ENCODE measurements at places on chromosomes 5 and 9.
A peak's percentile ranks its signal among the peaks of the same experiment; 100 is the strongest.

- peak; percentile 92 for DNase-seq
Measured at GRCh38 chr5:140113699-140114263, at the start of gene PURA. Gene PURA (plus strand): TSS chr5:140114109. CDS start chr5:140114182, 73 bp downstream.

DNA sequence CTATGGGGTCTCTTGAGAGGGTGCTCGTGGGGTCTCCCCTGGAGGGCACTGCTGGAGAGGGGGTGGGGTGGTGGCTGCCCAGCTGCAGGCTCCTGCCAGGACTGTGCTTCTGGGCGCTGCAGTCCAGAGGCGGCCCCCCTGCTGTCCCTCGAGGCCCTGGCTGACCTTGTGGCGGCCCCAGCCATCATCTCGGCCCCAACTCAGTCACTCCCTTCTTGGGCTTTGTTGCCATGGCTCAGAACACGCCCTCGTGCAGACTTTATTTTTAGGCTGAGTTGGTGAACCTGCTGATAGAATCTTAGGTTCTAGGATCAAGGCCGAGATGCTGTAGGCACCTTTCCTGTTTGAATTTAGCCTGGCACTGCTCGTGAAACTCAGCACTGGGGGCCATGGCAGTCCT lies 22.8 kb downstream of the FBXW5 start:
- no peak for DNase-seq

- no peak for DNase-seq
Measured at GRCh38 chr5:90871391-90871991, 312.9 kb downstream of the ADGRV1 start.

GRCh38 chr5:136155761-136156160 lies 23.1 kb downstream of the SMAD5 start:
- DNase-seq: no peak

GRCh38 chr9:21119093-21119770 lies 22.4 kb downstream of the IFNW1 start:
- no peak for DNase-seq

- no peak for DNase-seq
Measured at GRCh38 chr9:134627417-134628353, 13.9 kb upstream of the COL5A1 start.

- no peak for DNase-seq
Measured at GRCh38 chr5:154860123-154860522, 1.7 kb downstream of the CNOT8 start.

- no peak for DNase-seq
Measured at GRCh38 chr9:134936346-134937163, 18.8 kb upstream of the FCN1 start.

GRCh38 chr5:16453609-16454008 lies 12.0 kb downstream of the ZNF622 start:
- DNase-seq: no peak

DNA sequence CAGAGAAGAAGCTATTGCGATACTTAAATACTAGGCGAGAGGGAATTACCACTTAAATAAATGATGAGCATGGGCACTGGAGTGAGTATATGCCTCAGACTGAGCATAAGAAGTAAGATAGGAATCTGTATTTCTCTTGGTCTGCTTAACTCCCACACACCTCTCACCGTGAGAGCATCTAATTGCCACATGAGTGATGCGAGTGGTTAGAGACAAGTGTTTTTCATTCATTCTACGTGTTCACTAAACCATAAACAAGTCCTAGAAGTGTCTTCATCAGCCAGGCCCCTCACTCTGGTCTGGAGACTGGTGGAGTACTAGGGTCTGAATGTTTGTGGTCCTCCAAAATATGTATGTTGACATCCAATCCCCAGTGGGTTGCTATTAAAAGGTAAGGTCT lies 150.2 kb upstream of the SLC12A2 start:
- DNase-seq: no peak

- no peak for DNase-seq
Measured at GRCh38 chr5:149654883-149655505, 73.7 kb downstream of the ARHGEF37 start.

- no peak for DNase-seq
Measured at GRCh38 chr5:165573445-165573844, 2068.0 kb downstream of the MAT2B start.

GRCh38 chr5:33588654-33589372 lies 148.0 kb downstream of the TARS1 start:
- DNase-seq: peak; percentile 56

GRCh38 chr5:456351-457194 lies 13.6 kb downstream of the EXOC3 start:
- DNase-seq: no peak

GRCh38 chr9:109816490-109816889 lies 36.5 kb downstream of the PALM2AKAP2 start:
- DNase-seq: no peak

- no peak for DNase-seq
Measured at GRCh38 chr5:150361301-150361700, 3.8 kb downstream of the TCOF1 start.

DNA sequence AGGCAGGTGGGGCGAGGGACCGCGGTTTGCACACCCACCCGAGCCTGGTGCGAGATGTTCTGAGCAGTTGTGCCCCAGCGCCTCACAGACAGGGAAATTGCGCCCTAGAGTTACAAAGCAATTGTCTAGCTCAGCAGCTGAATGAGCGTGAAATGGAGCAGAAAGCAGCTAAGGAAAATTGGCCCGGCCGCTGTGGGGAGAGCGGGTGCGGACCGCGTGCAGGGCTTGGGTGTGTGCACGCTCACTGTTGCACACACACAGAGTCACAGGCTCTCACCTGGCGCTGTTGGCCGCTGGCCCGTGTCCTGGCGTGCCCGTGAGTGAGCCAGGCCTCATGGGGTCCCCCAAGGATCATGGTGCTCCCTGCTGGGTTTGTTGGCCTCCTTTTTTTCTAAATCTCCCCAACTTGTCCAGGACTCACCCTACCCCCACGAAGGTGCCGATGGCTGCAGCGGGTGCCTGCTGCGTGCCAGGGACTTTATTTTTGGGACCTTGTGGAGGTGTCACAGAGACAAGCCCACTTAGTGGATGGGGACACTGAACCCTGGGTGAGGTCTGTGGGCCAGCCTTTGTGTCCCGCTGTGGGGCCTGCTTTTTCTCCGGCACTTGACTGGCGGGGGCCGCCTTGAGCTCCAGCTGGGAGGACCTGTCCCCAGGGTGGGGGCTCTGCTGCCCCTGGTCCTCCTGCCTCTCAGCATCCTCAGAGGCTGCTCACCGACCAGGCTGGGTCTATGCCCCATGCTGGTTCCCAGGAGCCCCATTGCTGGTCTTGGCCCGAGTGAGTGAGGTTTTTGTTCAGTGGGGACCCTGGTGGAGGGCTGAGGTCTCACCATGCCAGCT lies 5.2 kb downstream of the RXRA start:
- DNase-seq: no peak

DNA sequence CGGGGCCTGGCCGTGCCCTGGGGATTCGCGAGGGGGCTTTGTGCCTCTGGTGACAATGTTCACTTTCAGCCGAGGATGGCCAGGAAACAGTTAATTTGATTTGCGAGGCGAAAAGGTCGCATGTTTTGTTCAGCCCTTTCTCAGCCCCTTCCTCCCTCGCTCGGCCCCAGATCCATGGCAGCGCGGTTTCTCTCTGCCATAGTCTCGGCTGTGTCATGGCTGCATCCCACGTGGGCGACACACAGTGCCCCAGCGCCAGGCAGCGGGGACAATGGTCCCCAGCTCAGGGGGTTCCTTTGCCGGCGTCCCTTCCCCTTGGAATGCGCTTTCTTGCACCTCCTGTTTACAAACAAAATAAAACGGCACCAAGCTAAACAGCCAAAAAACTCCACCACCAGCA lies 370.3 kb upstream of the IRX2 start:
- no peak for DNase-seq

DNA sequence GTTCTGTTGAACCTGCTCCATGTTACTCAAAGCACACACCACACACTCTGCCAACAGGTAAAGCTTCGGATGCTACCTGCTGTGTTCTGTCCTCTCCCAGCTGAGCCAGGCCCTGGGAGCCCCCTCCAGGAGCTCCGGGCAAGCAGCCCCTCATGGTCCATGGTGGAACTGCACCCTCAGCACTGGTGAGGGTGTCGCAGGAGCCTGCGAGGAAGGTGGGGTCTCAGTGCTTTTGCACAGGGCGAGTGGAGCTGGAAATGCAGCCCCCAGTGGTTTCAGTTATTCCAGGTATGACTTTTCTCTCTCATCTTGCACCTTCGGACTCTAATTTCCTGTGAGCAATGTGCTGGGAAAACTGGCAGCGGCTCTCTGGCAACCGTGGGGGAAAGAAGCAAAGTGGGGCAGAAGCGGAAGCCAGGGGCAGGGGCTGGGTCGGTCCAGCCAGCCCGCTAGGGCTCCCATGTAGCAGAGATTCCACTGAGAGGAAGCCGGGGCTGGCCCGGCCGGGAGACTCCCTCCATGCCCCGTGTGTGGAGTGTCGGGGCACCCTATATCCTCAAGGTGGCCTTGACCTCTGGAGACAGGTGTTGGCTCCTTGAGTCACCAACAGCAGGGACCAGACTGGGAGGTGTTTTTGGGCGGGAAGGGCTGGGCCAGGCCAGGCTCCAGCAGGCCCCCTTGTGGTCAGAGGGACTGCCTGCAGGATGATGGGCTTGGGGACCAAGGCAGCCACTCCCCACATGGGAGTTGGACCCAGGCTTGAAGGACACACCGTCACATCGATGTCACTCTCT lies 75.6 kb upstream of the PRSS3 start:
- peak; percentile 37 for DNase-seq

DNA sequence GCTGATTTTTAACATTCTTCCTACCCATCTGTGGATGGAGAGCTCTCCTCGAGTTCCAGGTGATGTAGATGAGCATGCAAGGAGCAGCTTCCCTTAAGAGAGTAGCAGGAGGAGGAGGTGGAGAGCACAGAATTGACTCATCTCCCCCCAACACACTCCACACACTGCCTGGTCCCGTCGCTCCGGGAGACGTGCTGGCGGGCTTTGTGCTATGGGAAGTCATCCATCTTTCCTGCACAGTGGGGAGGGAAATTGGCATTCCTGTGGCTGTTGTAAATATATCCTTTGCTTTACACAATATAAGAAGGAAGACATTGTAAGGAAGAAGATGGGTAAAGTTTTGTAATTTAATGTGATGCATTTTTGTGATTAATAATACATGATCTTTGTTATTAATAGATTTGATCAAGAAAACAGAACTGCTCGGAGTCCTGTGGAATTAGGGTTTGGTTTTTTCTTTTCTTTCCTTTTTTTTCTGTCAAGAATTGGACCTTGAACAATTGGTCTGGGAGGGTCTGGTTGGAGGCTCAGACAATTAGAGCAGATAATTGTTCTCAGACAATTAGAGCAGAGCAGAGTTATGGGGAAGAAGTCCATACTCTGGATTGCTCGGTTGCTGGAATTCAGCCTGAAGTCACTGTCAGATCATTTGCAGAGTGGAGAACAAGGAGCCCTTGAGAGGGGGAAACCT lies 297.8 kb downstream of the GADD45G start:
- DNase-seq: no peak

DNA sequence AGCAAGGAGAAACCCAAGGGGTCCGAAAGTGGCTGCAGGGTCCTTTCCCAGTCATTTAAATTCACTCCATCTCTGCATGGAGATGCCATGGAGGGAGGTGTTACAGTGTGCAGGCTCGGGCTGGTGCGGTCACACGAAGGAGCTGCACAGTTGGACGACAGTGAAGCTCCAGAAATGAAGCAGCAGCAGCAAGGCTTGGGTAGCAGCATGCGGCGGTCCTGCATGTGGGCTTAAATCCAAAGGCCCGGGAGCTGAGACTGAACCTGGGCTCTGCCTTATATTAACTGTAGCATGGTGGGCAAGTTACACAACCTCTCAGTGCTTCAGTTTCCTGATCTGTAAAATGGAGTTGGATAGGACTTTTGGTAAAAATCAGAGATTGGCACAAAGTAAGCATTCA lies 51.4 kb downstream of the APBA1 start:
- DNase-seq: no peak

DNA sequence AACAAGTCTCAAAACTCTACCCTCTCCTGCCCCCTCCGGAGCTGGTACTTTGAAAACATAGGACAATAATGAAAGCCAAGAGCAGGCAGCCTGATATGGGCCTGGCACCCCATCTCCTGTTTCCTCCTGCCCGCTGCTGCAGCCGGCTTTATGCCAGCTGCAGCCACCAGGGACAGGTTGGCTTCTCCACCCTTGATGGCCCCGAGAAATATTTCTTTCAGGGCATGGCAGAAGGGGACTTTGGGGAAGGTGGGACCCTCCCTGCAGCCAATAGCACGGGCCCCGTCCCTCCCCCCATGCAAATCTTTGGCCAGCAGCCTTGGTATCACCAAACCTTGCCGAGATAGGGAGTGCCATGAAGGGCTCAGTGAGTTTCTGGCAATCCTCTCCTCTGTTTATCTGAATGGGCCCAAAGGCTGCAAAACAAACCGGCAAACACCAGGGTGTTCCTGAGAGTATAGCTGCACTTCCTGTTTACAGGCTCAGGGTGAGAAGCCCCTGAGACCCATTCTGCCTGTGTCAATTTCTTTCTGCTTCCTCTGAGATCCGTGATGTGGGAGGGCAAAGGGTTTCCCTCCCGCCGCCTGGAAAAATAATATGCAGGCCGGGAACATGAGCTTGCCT lies 73.4 kb upstream of the BOD1 start:
- no peak for DNase-seq

GRCh38 chr5:14149672-14150274 lies 6.6 kb downstream of the TRIO start:
- no peak for DNase-seq

DNA sequence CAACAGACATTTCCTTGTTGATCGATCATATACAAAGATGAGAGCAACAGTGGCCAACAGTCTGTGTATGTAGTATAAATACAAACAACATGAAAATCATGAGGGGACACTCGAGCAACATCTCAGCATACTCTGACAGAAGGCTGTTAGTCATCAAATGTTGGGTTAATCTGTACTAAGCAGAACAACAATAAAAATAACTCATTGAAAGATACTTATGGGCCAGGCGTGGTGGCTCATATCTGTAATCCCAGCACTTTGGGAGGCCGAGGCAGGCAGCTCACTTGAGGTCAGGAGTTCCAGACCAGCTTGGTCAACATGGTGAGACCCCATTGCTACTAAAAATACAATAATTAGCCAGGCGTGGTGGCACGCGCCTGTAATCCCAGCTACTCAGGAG lies 67.3 kb downstream of the SCAI start:
- no peak for DNase-seq

DNA sequence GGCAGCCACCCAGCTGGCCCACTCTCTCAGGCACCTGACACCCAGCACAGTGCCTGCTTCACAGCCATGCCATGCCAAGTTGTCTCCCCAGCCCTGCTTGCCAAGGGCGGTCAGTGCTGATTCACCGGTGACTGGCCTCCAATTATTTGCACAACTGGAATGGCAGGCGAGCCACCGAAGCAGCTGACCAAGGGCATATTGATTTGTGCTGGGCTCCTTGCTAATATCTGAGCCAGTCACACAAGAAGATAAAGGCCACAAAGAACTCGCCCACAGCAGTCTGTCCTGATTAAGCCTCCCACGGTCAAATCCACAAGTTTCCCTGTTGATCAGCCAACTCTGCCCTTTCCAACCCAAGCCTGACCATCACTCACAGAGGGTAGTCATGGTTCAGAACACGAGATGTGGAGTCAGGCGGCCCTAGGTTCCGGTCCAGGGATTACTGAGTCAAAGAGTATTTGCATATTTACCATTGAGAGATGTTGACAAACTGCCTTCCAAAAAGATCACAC lies 6.4 kb upstream of the EEIG1 start:
- no peak for DNase-seq

All from stimulated activated CD4-positive, alpha-beta T cell treated with anti-CD3 and anti-CD28 coated beads, Interleukin-2, amount 100 ng/mL, for 48 hours (primary cell).